ENCODE measurements at places on chromosomes 4 and X.

GRCh38 chr4:85909851-85910250, 434.9 kb downstream of the ARHGAP24 start:
- no peak for DNase-seq

DNA sequence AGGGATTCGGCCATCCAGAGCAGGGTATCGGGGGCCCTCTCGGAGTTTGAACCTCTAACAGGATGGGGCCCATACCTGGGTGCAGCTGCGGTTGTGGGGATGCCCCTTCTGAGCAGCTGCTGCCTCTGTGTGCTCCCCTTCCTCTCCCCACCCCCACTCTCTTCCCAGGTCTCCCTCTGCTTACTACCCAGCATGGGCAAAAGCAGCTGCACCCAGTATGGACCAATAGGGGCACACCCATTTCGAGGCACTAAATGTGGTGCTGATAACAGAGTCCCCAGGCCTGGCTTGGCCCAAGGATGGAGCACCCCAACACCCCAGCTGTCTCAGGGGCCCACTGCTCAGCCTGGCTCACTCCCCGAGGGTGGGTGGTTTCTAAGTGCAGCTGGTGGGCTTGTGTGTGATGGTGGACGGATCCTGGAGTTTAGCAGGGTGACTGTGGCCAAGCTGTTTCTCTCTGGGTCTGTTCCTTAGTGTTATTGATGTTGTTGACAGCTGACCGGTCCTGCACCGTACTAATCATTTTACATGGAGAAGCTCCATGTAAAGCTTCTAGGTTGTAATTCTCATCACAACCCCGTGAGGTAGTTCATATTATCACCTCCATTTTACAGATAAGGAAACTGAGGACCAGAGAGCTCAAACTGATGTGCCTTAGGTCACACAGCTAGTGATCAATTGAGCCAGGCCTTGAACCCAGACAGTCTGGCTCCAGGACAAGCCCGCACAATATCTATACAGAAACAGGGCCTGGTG, 13.1 kb upstream of the KIAA0232 start:
- no peak for DNase-seq

DNA sequence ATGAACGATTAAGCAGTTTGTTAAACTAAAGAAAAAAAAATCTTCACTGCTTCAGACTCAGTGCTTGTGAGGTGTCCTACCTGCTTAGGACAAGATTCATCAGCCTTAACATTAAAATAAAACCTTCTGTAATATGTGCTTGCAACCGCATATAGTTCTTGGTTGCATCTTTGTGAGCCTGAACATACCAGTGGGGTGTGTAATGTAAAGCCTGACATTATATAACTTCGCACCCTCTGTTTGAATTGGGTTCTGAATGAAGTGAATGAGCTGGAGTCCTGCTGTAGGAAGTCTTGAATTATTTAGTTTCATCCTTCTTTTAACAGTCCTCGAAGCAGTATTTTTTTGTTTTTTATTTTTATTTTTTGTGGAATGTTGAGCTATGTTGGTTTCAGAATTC, 3.1 kb downstream of the KDM6A start:
- DNase-seq: no peak

DNA sequence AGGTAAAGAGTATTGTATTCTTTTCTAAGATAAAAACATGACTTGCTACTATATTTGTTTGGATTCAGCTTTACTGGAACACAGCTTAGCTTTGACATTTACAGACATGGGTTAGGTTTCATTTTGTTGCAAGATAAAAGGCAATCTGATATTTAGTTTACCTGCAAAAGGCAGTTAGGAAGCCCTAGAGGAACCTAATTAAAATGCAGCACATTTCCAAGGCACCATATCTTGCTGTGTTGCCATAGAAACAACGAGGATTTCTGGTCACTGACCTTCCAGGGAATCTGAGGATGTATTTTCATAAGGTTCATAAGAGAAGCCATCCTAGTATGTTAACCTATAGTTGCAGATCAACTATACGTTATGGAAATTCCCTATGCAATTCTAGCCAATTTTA, 116.0 kb downstream of the SNCA start:
- DNase-seq: no peak

- DNase-seq: no peak
These were observed 66.5 kb downstream of the DMP1 start for GRCh38 chr4:87716371-87717265.
